ENCODE measurements at places on chromosomes 7 and 10.

DNA sequence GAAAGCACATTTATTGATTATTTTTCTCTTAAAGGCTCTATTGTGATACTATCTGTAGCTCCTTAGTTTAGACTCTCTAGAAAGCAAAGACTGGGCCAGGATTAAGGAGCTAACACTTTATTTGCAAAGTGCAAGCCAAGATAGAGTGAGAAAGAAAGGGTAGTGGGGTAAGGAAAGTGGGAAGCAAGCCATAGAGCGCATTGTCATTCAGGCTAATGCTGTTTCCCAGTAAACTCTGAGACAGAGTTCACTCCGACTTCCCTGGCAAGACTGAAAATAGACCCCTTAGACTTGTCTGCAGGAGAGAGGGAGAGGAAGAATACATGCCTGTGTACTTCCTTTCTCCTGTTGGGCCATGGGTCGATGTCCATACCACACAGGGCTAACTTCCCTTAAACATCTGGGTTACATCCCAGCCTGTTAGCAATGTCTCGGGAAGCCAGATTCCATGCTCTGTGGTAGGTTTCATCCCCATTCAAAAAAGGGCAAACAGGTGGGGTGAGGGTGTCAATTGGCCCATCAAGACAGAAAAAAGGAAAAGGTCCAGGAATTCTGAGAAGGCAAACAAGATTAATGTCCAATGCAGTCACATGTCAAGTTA is 875.8 kb upstream of the CELF2 start:
- DNase-seq = no peak

GRCh38 chr10:15585303-15585715 is 134.4 kb downstream of the ITGA8 start:
- DNase-seq = peak; percentile 61

- DNase-seq = no peak
Measured at GRCh38 chr7:142188154-142188553, 69.7 kb downstream of the PRSS58 start.

- no peak for DNase-seq
Measured at GRCh38 chr10:47374611-47375536, 9.2 kb downstream of the ZNF488 start.

GRCh38 chr10:1109795-1110673 is 53.8 kb downstream of the WDR37 start:
- DNase-seq = peak; percentile 84

DNA sequence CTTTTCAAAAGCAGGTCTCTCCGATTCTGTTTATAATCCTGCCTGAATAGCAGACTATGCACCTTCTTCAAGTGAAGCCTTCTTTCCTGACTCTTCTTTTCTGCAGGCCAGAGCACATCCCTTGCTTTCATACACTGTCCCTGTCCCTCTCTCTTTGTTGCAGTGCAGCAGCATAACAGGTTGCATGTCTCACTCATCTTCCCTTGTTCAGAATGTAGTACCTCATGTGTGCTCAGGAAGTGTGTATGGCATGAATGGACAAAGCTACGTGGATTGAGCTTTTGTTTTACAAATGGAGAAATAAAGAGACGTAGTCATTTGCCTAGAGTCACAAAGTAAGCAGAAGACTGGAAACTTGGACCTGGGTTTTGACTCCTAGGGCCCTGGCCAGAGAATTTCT is 68.0 kb downstream of the PTPRZ1 start:
- no peak for DNase-seq

GRCh38 chr10:107031931-107032699 is 132.4 kb downstream of the SORCS1 start:
- DNase-seq = no peak

GRCh38 chr10:14605231-14605925 is 169.3 kb downstream of the FAM107B start:
- DNase-seq = peak; percentile 56

DNA sequence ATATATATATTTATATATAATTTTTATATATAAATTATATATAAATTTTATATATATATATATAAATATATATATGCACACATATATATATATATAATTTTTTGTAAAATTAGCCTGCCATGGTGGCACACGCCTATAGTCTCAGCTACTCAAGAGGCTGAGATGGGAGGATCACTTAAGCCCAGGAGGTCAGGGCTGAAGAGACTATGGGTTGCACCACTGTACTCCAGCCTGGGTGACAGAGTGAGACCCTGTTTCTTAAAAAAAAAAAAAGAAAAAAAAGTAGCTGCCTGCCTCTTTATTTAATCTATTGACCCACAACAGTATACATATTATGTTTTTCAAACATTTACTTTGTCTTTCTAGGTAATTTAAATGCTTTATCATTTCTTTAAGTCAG is 19.2 kb downstream of the BCAP29 start:
- no peak for DNase-seq

GRCh38 chr10:22315455-22316285 is 518 bp upstream of the COMMD3 start:
- no peak for DNase-seq

- DNase-seq = no peak
Measured at GRCh38 chr7:64320547-64321513, 7.1 kb downstream of the ZNF736 start.

DNA sequence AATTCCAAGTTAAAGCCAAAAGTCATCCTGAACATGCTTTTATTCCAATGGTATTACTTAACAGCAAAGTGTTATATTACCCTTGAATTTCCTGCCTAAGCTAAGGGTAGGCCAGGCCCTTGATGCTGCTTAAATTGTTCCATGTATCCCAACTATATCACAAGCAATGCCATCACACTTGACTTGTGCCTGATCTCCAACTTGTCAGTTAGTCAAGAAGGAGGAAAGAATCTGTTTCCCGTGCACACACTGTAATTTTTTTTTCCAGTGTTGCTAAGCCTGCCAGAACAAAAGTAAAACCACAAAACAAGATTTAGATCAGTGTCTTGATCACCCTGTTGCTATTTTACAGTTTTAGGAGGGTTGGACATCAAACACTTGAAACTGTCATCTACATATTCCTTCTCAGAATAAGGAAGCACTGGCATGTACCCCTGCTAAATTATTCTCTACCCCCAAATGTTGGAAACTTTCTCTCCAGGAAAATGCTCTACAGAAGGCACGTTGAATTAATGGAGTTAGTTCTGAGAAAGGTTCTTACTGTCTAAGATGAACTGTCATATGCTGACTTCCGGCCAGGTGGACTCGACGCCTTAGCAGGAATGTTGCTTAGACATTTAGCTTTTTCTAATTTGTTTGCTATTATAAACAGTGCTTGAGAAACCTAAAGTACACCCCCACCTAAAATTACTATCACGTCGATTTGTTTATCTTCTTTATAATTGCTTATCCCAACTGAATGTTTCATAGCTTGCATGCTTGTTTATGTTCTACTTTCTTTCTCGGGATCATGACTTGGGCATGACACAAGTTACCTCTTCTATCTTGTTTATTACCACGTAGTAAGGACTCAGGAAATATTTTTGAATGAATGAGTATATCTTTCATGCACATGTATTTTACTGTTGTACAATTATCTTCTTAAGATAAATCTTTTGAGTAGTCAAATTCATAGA is 105.5 kb upstream of the ZNF438 start:
- DNase-seq = no peak

- no peak for DNase-seq
Measured at GRCh38 chr7:103117465-103117864, 31.4 kb downstream of the NAPEPLD start.

DNA sequence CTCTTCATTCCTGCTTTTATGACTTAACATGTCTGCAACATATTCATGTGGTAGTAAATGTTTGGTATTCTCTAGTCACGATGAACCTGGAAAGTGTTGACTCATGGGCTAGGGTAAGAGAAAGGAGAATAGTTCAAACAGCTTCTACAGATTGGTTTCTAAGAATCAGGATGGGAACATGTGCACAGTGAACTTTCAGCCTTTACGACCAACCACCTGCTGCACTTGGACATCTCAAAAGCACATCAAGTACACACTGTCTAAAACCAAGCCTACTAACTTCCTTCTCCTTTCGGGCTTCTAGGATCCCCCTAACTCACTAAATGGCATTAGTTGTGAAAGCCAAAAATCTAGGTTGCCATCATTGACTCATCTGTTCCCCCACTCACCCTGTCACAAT is 85.5 kb downstream of the CUL2 start:
- no peak for DNase-seq

DNA sequence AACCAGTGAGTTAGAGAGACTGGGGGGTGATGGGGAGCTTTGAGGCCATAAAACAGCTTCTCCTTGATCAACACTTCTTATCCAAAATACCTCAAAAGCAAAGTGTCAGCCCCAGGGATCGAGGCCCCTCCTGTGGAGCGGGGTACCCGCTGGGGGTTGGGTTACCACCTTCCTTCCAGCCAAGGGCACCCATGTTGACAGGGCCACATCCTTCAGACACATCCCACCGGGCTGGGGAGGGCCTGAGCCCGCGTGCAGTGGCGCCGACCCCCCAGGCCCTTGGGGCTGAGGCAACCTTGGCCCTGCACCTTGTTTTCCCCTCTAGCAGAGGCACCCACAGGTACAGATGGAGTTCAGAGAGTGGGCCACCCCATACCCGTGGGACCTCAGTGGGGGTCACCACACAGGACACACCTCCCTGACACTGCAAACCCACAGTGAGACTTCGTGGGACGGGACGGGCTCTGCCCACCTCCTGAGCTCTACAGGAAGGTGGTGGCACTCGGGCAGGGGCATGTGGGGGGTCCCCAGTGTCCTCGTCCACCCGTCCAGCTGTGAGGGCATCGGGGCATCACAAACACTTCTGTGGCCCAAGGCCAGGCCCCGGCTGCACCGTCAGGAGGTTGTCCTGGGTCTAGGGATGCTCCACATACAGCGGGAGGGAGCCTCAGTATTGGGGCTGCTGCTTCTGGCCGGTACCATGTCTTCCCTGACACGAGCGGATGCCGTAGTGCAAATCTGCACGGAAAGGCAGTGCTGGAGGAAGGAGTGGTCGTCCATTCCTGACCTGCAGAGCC is 10.7 kb downstream of the DPYSL4 start:
- no peak for DNase-seq

DNA sequence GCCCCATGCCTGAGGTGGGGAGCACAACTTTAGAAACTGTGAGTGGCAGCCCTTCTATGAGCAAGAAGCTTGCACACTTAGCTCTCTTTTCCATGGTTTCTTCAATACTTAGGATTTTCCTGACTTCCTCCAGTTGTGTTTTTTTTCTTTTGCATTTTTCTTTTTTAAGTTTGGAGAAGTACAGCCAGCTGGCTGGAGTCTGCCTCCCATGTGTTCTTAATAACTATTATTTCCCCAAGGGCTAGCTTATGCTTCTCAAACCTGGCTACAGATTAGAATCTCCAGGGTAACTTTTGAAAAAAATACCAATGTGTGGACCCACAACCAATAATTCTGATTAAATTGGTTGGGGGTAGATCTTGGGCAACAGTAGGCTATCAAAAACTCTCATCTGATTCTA is 37.4 kb upstream of the MEOX2 start:
- DNase-seq = no peak

DNA sequence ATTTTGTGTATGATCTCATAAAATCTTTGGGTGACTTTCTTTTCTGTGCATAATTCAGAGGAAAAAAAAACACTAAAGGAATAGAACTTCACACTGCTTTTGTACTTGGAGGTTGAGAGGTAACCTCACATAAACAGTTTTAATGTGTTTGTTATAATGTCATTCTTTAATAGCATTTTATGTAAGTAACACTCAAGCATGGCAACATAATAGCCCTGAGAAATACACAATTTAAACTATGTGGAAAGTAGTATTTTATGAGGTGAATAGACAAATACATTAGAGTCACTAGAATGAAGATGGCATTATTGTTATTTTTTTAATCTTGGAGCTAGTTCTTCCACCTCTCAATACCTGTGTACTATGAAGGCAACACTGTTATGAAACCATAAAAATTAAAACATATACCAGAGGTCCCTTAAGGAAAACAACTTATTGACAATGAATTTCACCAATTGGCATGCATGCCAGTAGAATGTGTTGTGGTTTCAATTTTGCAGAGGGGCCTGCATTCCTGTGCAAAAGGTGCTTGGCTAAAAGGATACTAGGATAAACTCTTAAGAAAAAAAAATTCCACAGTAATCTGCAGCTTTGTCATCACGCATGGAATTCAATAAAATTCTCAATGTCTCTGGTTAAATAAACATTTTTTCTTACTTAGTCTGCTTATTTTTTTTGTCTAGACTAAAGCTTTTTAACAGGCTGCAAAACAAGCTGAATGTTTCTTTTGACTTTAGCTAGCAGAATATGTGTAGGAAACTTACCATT is 102.5 kb downstream of the CD36 start:
- no peak for DNase-seq

- DNase-seq = no peak
Measured at GRCh38 chr7:29413626-29414136, 150.0 kb upstream of the PRR15 start.

- DNase-seq = no peak
Measured at GRCh38 chr10:87578160-87578841, 73.6 kb downstream of the MINPP1 start.

- peak; percentile 89 for DNase-seq
Measured at GRCh38 chr10:35336084-35336831, at the start of gene CCNY. CCNY (plus strand) TSS chr10:35336509; CDS start chr10:35337054, 545 bp downstream.

GRCh38 chr7:154744861-154745258 is 258.1 kb downstream of the PAXIP1 start:
- no peak for DNase-seq

- DNase-seq = no peak
Measured at GRCh38 chr10:131983780-131984179, 2.1 kb upstream of the BNIP3 start.

GRCh38 chr10:49690698-49691356 is 11.4 kb downstream of the C10orf53 start:
- no peak for DNase-seq

- DNase-seq = no peak
Measured at GRCh38 chr10:79050896-79051555, 17.7 kb upstream of the ZMIZ1 start.

- DNase-seq = no peak
Measured at GRCh38 chr10:114963908-114964307, 25.9 kb downstream of the TRUB1 start.

- DNase-seq = no peak
Measured at GRCh38 chr7:67571026-67571545, 574.5 kb downstream of the TYW1 start.

DNA sequence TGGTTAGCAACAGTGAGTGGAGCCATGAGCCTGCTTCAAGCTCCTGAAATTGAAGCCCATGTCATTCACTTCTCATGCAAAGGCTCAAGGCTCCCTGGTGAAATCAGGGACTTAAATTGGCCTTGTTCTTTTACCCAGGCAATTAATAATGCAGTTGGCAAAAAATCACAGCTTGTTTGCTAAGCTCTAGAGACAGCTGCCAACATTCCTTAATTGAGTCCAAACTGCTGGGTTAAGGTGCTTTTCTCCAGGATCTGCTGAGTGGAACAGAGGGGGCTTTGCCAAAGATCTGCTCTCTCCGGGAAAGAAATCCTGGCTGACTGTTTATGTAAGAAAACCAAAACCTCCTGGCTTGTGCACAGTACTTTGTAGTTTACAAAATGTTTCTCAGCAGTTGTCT is 257.6 kb upstream of the GHITM start:
- no peak for DNase-seq

GRCh38 chr7:82105463-82105862 is 335.6 kb upstream of the HGF start:
- no peak for DNase-seq

- no peak for DNase-seq
Measured at GRCh38 chr7:93178213-93178612, 30.0 kb upstream of the SAMD9L start.

GRCh38 chr10:108913300-108913699 is 1010.0 kb downstream of the XPNPEP1 start:
- no peak for DNase-seq

GRCh38 chr7:156829669-156830336 is 63.2 kb downstream of the LMBR1 start:
- DNase-seq = no peak

- DNase-seq = no peak
Measured at GRCh38 chr10:86229811-86230556, 136.6 kb downstream of the GRID1 start.
